Activated naive CD4-positive, alpha-beta T cell (primary cell): ENCODE measurements at places on chromosomes 4 and X.
A peak's percentile ranks its signal among the peaks of the same experiment; 100 is the strongest.

GRCh38 chr4:176387571-176387970 lies 67.8 kb downstream of the SPCS3 start:
- no peak for DNase-seq

DNA sequence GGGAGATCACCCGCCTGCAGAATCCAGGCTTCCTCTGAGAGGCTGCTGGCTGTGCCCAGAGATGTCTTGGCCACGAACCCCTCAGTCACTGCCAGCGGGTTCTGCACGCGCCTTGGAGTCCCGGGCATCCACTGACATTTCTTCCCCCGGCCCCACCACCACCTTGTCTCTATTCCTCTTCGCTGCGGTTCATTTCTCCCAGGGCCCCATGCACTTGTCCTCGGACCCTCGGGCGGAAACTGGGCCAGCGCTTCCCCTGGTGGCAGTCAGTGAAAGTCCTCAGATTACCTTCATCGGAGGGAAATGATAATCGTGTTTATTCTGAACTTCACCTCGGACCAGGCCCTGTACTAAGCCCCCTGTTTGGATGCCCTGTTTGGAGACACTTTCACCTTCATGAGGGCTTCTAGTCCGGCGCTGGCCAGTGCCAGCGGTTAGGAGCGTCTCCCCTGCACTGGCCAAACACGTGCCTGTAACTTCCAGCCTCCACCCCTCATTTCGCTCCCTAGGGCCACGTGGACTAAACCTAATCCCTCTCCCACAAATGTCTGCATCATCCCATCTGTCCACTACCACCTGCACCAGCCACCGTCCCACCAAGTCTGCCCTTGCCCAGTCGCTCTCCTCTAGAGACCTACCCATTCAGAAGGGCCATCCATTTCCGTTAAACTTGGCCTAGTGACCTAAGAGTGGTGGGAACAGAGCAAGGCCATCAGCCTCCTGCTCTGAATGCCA lies 82.0 kb downstream of the DCTD start:
- no peak for DNase-seq

GRCh38 chr4:151887031-151887815 lies 126.4 kb upstream of the GATB start:
- DNase-seq: no peak

GRCh38 chr4:173821876-173822275 lies 291.8 kb upstream of the HAND2 start:
- no peak for DNase-seq

GRCh38 chr4:40976343-40976742 lies 226.6 kb downstream of the NSUN7 start:
- no peak for DNase-seq

DNA sequence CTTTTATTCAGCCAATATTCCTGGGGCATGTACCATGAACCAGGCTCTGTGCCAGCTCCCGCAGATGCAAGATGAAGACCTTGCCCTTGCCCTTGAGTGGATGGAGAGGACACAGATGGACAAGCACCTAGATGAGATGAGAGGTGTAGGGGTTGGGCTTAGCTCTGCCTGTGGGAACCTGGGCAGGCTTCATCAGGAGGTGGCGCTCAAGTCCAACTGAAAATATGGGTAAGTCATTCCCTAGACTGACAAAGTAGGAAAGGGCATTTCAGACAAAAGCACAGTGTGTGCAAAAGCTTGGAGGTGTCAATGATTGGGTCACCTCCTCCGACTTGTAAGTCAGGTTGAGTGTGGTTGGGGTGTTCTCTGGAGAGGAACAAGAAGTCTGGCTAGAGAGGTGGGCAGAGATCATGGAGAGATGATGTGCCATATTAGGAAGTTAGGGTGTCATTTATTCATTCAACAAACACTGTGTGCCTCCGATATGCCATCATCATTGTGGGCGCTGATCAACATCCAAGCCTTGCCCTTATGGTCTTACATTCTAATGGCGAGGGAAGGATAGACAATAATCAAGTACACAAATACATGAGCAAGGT lies 64.6 kb downstream of the ANAPC4 start:
- no peak for DNase-seq

DNA sequence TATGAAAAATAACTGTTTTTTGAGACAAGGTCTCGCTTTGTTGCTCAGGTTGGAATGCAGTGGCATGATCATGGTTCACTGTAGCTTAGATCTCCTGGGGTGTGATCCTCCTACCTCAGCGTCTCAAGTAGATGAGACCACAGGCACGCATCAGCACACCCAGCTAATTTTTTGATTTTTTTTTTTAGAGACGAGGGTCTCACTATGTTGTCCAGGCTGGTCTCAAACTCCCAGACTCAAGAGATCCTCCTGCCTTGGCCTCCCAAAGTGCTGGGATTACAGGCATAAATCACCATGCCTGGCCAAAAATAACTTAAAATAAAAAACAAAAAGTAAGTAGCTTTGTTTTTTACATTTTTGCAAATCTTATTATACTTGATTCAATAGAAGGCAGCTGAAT lies 63.3 kb downstream of the NOCT start:
- DNase-seq: no peak

GRCh38 chr4:110197529-110198042 lies 829 bp downstream of the ELOVL6 start:
- peak; percentile 12 for DNase-seq

- no peak for DNase-seq
Measured at GRCh38 chr4:172599554-172599953, 569.1 kb upstream of the GALNT7 start.

- DNase-seq: no peak
Measured at GRCh38 chr4:174352061-174352819, 68.5 kb downstream of the CEP44 start.

- DNase-seq: no peak
Measured at GRCh38 chr4:153394945-153395344, 50.5 kb downstream of the MND1 start.

DNA sequence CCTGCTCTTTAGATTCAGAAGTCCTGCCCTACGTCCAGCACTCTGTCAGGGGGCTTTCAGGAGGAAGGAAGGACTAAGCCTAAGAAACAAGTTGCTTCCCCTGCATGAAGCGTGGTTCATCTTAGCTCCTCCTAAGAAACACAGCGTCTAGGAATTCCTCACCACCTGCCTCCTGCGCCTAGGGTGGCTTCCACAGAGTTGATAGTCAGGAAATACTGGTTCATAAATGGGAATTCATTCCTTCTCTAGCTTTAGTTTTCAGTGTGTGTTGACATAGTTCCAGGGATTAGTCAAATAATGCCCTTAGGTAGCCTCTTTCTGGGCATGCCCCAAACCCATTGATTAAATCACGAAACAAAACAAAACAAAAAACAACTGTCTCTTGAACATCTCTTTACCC lies 1.7 kb upstream of the MXRA5 start:
- DNase-seq: no peak

DNA sequence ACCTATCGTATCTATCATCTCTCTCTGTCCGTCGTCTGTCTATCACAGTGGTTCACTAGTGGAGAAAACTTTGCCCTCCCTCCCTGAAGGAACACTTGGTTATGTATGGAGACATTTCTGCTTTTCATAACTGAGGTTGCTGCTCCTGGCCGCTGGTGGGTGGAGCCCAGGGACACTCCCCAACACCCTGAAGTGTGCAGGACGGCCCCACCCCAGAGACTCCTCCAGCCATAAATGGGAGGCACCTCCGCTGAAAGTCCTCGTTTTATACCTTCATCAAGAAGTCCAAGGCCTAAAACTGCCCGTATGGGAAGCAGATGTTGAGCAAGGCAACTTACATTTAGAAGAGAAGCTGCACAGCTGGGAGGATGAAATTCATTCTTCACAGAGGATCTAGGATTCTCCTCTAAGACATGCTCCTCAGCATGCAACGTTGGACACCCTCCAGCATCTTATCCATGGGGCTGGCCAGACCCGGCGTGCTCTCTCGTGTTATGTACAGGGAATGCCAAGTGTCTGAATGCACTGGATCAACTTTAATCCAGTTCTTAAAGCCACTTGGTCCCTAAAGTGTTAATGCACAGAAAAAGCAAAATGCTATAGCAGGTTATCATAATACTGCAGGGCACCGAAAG lies 43.5 kb downstream of the PRKX start:
- DNase-seq: no peak

- no peak for DNase-seq
Measured at GRCh38 chrX:119105826-119106225, 21.8 kb downstream of the KIAA1210 start.

DNA sequence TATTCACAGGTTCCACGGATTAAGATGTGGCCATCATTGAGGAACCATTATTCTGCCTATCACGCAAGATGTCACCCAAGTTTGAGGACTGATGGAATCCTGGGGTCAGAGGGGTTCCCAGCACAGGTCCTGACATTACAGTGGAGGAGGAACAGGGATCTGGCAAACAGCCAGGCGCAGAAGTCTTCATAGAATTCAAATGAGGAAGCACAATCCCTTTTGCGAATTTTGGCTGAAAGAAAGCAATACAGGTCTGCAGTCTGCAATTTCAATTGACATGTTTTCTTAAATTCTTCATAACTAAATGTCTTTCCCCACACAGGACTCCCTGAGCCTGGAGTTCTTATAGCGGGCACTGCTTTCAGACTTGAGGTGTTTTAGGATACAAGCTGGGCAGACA lies 14.5 kb downstream of the DOCK11 start:
- no peak for DNase-seq

GRCh38 chr4:1208266-1208961 lies 36.0 kb upstream of the SPON2 start:
- DNase-seq: no peak

DNA sequence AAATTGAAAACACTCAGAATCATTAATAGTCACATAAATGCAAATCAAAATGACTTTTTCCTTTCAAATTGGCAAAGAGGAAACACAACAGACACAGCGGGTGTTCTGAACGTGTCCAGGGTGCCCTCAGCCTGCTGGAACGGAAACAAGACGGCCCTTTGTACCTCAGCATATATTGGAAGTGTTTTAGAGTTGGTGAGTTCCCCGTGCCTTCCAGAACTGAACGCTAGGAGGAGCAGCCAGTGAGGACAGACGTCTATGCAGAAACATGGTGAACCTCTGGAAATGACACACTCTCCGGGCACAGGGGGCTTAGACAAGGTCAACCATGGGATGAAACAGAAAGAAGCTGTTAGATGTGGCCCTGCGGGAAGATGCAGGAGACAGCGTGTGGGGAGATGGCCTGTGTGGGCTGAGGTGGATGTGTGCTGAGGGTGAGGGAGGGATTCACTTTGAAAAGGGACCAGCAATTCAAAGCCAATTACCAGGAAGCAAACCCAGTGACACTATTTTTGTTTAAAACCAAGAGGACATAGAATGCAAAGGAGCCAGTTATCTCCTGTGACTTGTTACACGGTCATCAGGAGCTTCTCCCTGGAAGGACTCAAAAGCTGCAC lies 40.4 kb downstream of the RNF212 start:
- no peak for DNase-seq

DNA sequence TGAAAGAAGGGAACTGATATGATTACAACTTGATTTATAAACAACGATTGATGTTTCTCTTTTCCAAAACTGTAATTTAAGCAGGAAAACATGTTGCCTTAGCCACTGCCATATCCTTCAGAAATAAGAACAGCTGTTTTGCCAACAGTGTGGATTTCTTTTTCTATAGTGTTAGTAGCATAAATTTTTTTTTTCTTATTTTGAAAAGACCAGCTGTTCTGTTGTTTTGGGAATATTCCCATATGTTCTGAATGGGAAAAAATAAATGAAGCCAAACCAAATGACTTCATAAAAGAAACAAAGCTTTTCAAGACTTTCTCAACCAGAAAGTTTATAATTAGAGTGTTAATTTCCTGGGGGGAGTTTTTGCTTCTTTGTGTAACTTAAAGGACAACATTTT lies 83.9 kb upstream of the ARHGAP24 start:
- DNase-seq: no peak

- DNase-seq: no peak
Measured at GRCh38 chrX:68938244-68939004, 109.6 kb downstream of the EFNB1 start.

GRCh38 chr4:169236078-169236477 lies 34.7 kb downstream of the SH3RF1 start:
- no peak for DNase-seq

- DNase-seq: no peak
Measured at GRCh38 chr4:88177983-88178625, 19.7 kb upstream of the ABCG2 start.

DNA sequence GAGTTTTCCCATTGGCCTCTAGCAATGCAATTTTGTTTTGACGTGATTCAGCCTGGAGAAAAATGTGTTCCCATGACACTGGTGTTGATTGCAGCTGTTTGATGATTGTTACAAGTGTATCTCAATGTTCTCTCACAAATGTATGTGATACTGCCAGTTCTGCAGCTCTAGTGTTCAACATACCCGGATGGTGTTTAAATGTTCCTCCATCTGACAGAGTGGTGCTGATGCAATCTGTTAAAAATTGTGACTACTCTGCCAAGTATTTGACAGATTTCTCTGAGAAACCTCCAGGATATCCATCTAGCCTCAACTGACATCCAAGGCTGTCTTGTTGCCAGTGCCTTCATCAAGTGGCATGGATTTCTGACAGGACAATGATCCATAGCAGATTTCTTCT lies 657.2 kb upstream of the DIAPH2 start:
- no peak for DNase-seq

- no peak for DNase-seq
Measured at GRCh38 chr4:8911316-8912088, 39.9 kb upstream of the HMX1 start.

DNA sequence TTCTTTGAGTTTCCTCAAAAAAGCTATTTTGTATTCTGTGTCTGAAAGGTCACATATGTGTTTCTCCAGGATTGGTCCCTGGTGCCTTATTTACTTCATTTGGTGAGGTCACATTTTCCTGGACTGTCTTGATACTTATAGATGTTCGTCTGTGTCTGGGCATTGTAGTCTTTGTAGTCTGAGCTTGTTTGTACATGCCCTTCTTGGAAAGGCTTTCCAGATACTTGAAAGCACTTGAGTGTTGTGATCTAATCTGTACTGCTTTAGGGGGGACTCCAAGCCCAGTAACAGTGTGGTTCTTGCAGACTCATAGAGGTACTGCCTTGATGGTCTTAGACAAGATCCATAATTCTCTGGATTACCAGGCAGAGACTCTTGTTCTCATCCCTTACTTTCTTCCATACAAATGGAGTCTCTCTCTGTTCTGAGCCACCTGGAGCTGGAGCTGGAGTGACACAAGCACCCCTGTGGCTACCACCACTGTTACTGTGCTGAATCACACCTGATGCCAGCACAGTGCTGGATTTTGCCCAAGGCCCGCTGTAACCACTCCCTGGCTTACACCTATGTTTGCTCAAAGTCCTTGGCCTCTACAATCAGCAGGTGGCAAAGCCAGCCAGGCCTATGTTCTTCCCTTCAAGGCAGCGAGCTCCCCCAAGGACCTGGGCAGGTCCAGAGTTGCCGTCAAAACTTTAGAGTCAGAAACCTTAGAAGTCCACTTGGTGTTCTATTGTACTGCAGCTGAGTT lies 72.3 kb upstream of the EFHC2 start:
- no peak for DNase-seq
